ENCODE measurements at places on chromosomes 2 and 18.

GRCh38 chr2:202639231-202639630 is 4.5 kb downstream of the FAM117B start:
- no peak for DNase-seq

GRCh38 chr2:239143858-239144712 is 256.7 kb downstream of the HDAC4 start:
- DNase-seq, result peak; percentile 68

- no peak for DNase-seq
These were observed 4.6 kb downstream of the WIPF1 start for GRCh38 chr2:174593041-174593440.

- DNase-seq, result peak; percentile 12
These were observed 70.7 kb downstream of the MYOM1 start for GRCh38 chr18:3148930-3149535.

DNA sequence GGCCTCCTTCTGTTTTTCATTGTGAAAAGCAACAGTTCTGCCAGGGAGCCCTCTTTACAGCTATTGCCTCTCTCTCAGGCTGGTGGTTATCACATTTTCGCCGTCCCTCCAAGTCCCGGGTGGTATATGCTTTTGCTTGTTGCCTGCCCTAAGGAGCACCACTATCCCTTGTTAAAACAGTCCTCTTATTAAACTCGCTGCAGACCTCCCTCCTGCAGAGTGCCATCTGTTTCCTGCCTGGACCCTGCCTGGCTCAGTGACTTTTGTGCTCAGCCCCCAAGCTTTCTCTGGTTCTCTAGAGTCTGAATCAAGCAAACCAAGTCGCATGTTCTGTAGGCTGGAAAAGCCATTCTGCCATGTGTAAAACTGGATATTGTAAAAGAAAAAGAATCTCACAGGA is 72.1 kb upstream of the FHL2 start:
- DNase-seq, result no peak

DNA sequence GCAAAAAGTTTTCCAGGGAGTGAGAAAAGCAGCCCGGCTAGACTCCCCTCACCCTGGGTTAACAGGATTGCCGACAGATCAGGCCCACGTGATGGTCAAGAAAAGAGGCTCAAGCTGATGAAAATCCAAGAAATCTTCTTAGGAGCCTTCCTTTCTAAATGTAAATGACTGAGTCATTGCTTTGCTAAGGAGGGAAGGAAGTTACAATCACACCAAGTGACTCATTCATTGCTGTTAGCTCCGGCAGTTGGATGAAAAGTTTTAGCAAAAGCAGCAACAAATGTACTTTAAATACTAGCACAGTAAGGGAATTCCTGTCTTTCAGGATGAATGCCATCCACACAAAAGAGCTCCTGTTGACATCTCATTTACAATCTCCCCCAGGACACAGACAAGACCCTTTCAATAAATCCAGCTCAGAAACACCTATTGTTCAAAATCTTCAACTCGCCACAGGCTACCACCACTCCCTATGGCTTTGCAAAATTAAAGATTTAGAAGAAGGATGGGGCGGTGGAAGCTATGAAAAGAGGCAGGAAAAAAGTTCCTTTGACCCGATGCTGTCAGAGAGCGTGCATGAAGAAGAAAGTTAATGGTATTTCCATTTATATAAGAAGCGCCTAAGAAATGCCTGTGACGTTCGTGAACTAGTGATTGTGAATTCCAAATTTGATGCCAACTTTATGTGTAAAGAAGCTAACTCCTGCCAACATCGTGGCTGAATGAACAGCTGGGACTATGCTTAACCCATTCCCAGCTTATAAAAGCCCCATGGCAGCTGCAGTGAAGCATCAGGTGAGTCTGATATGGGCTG is 153.7 kb downstream of the TGIF1 start:
- DNase-seq, result peak; percentile 96

GRCh38 chr2:128547667-128548066 is 229.0 kb upstream of the HS6ST1 start:
- no peak for DNase-seq

- DNase-seq, result peak; percentile 38
These were observed 263.4 kb downstream of the PTPRM start for GRCh38 chr18:7830468-7830867.

- no peak for DNase-seq
These were observed 15.1 kb upstream of the CCBE1 start for GRCh38 chr18:59712311-59712710.

GRCh38 chr18:5295231-5295920 is at the start of gene ZBTB14:
ZBTB14 (minus strand) TSS chr18:5295726; CDS start chr18:5293246, 2,480 bp downstream.
- DNase-seq, result peak; percentile 55

DNA sequence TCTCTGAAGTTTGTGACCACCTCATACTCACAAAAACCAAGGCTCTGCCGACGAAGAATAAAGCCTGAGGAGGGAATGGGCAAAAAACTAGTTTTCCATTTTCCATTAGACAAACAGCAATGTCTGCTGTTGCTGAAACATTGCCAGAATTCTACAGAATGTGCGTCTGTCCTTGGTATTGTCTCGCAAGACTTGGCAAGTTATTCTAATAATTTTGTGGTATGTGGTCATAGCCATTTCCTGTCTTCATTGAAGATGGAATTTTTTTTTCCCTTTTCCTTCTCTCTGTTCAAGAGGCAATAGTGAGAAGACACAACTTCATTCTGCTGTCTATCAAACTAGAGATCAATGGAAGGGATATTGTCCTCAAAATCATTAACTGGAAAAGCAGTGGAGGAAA is 296.1 kb downstream of the RND3 start:
- peak; percentile 93 for DNase-seq

- DNase-seq, result peak; percentile 45
These were observed 22.7 kb downstream of the EPC2 start for GRCh38 chr2:148667113-148667836.

GRCh38 chr2:160315337-160315736 is 115.3 kb upstream of the ITGB6 start:
- DNase-seq, result peak; percentile 67

DNA sequence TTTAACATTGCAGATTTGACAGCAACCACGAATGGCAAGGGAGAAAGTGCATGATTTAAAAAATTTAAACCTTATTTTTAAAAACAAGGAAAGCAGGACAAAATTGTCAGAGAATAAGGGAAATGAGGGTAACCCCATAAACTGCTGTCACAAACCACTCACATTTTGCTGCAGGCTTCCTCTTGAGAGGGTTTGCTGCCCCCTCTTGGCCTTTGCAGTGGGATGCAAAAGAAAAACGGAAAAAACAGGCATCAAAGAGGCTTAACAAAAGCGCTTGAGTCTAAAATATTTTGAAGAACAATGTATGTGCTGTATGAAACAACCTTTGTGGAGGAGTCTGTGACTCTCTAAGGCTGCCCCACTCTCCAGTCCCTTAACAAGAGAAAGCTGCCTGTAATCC is 91.6 kb downstream of the TMX3 start:
- DNase-seq, result peak; percentile 81

- no peak for DNase-seq
These were observed 5.4 kb upstream of the POLI start for GRCh38 chr18:54263904-54264336.

- no peak for DNase-seq
These were observed 1065.1 kb upstream of the NRXN1 start for GRCh38 chr2:52097071-52097470.

- DNase-seq, result peak; percentile 42
These were observed 56.0 kb upstream of the RAB6C start for GRCh38 chr2:129923265-129924091.

DNA sequence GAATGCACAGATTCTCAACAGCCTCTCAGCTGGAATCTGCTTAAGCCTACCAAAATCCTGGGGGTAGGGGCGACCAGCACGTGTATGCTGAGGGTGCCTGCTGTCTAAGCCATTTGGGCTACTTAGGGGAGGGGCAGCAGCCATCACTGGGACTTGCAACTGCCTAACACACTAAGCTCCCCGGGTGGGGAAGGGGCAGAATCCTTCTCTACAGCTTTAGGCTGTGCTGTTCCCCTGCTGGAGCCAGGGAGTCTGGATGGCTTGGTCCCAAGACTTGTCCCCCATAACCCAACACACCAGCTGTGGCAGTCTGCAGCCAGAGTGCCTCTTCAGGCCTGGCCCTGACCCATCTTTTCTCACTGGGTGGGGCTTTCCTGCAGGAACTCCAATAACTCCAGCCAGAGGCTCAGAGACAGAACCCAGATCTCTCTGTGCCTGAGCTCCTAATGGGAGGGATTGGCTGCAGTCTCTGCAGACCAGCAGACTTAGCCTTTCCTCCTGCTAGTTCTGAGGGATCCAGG is 305.4 kb upstream of the RND3 start:
- DNase-seq, result no peak

DNA sequence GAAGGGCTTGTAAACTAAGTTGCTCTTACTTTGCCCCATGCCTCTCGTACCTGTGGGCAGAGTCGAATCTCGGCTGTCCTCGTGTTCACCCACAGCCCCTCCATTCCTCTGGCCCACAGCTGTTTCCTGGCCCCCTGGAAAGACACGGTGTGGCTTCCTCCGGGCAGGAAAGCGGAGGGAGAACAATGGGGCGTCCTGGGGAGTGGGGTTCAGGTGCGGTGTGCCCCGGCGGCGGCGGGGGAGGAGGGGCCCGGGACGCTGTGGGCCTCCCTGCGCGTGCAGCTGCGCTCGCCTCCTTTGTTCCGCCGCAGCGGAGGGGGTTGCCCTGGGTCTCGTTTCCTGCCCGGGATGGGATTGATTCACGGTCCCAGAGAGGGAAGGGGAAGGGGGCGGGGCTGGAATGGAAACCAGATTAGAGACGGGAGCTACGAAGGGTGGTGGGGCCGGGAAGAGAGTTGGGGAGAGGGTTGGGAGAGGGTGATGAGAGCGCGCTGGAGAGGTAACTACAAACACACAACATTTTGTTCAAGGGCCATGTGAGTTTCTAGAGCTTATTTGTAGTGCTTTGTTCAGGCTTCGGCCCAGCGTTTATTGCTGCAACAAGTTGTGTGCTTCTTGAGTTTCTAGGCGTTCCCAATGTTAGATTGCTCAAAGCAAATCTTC is 796 bp downstream of the MYO1B start:
- DNase-seq, result peak; percentile 59

DNA sequence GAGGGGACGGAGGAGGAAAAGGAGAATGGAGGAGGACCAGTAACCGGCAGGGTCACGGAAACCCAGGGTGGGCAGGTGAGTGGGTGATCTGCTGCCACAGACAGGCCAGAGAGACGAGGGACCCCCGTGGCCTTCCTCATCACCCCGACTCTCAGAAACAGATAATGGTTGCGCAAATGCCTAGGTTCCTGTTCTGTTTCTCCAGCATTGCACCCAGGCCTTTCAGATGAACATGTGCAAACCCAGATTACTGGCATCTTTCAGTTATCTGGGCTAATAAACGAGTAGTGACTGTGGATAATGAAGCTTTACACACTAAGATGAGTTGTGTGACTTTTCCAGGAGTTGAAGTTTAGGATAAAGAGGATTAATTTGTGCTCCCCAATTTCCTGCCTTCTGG is 46.5 kb downstream of the TET3 start:
- no peak for DNase-seq

- DNase-seq, result no peak
These were observed 205.4 kb upstream of the CDH2 start for GRCh38 chr18:28382215-28382879.

DNA sequence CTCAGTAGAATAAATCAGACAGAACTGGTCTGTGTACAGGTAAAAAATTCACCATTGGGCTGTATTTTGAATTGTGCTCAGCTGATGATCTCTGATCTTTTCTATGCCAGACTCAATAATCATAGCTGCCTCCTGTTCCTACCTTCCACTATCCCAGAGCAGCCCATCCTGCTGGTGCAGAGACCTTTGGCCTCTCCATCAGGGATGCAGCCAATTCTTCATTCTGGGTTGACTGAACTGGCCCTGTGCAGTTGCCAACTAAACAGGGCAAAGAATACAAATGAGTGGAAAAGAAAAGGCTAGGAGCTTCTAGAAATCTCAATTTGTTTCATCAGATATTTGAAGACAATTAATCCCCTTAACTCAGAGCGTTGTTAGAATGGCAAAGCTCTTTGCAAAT is 1781.3 kb upstream of the CELF4 start:
- no peak for DNase-seq

DNA sequence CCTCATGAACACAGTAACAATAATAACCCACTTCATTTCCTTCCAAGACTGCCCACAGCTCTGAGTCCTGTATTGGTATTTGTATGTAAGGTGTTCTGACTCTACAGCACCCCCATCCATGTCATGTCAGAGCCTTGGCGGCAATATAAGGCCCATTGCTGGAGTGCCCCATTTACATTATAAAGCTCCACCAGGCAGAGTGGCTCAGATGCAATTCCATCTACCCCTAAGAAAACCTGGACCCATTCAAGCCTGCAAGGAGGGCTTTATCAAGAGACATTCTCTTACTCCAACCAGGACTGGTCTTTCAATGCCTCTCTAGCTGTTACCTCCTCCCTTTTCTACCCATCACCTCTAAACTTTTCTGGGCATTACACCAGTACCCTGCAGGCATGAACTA is 101.6 kb downstream of the ANTXR1 start:
- no peak for DNase-seq

GRCh38 chr2:72141881-72142451 is 5.7 kb downstream of the CYP26B1 start:
- DNase-seq, result no peak

Measured in iris pigment epithelial cell (primary cell).